ENCODE measurements at places on chromosomes 4 and X. TPM values are rescaled to one million over a fixed set of nuclear protein-coding genes. Genes with fewer than 3 reads are reported as not detected.
A peak's percentile ranks its signal among the peaks of the same experiment; 100 is the strongest.

- no peaks in the 10 kb centered on the region for H3K27me3 ChIP-seq
- H3K4me1 ChIP-seq = no peaks in the 10 kb centered on the region
- H3K4me3 ChIP-seq = no peak overlapping the region
- no peak overlapping the region for H3K27ac ChIP-seq
- DNase-seq = no peak
Observed at GRCh38 chr4:159983082-159983481, 880.2 kb downstream of the RAPGEF2 start.

DNA sequence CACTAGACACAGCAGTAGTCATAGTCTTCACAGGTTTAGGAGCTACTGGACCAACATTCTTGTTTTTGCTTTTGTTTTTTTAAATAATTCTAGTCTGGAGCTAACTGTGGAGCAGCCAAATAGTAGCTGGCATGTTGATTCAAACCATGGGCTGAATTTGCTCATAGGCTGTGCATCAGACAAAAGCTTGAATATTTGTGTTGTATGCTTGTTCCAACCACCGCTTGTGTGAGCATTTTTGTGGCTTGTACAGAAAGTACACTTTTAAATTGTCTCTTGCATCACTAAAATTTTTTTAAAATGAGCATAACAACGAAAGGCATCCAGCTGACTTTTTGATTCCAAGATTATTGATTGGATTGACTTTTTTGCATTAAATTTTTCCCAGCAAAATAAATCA lies 39.6 kb downstream of the CCNI start:
- H3K36me3 ChIP-seq = no peaks in the 10 kb centered on the region
- H3K4me3 ChIP-seq = no peak overlapping the region
- H3K4me1 ChIP-seq = peaks cover 13% of the 10 kb centered on the region
- peaks cover 36% of the 10 kb centered on the region for H3K27me3 ChIP-seq
- H3K27ac ChIP-seq = no peak overlapping the region

DNA sequence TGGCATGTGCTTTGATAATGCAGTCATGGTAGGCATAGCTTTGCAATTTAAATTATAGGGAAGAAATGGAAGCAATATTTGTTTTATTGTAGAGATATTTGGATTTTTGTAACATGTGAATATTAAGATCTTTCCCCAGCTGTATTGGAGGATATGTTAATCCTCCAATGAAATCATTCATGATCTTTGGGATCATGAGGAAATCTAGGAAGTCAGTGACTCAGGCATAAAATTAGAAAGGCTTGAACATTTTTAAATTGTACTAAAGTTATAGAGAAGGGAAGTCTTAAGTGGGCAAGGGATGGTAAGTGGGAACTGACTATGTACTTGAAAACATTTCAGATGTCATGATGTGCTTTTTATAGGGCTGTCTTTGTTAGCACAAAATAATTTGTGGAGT lies 46.8 kb downstream of the FIP1L1 start:
- no peaks in the 10 kb centered on the region for H3K27me3 ChIP-seq
- no peak for DNase-seq
- no peaks in the 10 kb centered on the region for H3K4me1 ChIP-seq
- H3K36me3 ChIP-seq = no peaks in the 10 kb centered on the region
- no peak overlapping the region for H3K27ac ChIP-seq
- H3K4me3 ChIP-seq = no peak overlapping the region

DNA sequence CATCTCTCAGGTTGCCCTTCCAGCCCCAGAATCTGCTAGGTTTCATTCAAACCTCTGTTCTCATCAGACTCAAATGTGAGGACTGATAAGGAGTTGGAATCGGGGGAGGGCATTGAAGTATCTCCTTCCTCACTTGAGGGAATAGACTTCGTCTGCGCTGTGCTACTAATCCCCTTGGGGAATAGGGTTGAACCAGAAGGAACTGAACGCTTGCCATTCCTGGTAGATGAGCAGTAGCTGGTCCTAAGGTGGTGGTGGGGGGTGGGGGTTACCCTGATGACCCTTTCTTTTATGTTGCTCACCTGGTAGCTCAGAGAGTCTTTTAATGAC lies 692 bp upstream of the SLC9A7 start:
- peaks cover 47% of the 10 kb centered on the region for H3K27me3 ChIP-seq
- H3K4me3 ChIP-seq = peak overlapping the region; percentile 81
- no peak for DNase-seq
- H3K27ac ChIP-seq = peak overlapping the region; percentile 51
- H3K4me1 ChIP-seq = peaks cover 33% of the 10 kb centered on the region
- H3K36me3 ChIP-seq = no peaks in the 10 kb centered on the region

GRCh38 chr4:64807821-64808220 lies 398.6 kb upstream of the TECRL start:
- H3K36me3 ChIP-seq = peaks cover 4% of the 10 kb centered on the region
- H3K27ac ChIP-seq = no peak overlapping the region
- no peak overlapping the region for H3K4me3 ChIP-seq
- H3K4me1 ChIP-seq = no peaks in the 10 kb centered on the region
- DNase-seq = no peak
- H3K27me3 ChIP-seq = no peaks in the 10 kb centered on the region

- H3K36me3 ChIP-seq = no peaks in the 10 kb centered on the region
- no peak overlapping the region for H3K4me3 ChIP-seq
- H3K4me1 ChIP-seq = no peaks in the 10 kb centered on the region
- H3K27ac ChIP-seq = no peak overlapping the region
Observed at GRCh38 chrX:11531226-11531625, 134.5 kb downstream of the ARHGAP6 start.

Gene SORCS2
- 0.07 TPM for total RNA-seq

All from activated T-cell treated with anti-CD3 and anti-CD28 coated beads, Interleukin-2, amount 50 U/mL, for 72 hours (primary cell).